ENCODE measurements at places on chromosomes 2 and 18. TPM values are rescaled to one million over a fixed set of nuclear protein-coding genes. Genes with fewer than 3 reads are reported as not detected.

SCN7A gene
- polyA plus RNA-seq: 0.27 TPM

ABCA12 gene
- not detected for polyA plus RNA-seq

RAB10 gene
- 48.3 TPM for polyA plus RNA-seq

GRCh38 chr2:19728125-19728524, 173.7 kb downstream of the TTC32 start:
- no peak overlapping the region for H3K27ac ChIP-seq
- H3K4me3 ChIP-seq: no peak overlapping the region
- no peaks in the 10 kb centered on the region for H3K36me3 ChIP-seq
- no peak for DNase-seq
- H3K4me1 ChIP-seq: no peaks in the 10 kb centered on the region

CD8A gene
- polyA plus RNA-seq: 1.8 TPM

APLF gene
- 0.42 TPM for polyA plus RNA-seq

DNA sequence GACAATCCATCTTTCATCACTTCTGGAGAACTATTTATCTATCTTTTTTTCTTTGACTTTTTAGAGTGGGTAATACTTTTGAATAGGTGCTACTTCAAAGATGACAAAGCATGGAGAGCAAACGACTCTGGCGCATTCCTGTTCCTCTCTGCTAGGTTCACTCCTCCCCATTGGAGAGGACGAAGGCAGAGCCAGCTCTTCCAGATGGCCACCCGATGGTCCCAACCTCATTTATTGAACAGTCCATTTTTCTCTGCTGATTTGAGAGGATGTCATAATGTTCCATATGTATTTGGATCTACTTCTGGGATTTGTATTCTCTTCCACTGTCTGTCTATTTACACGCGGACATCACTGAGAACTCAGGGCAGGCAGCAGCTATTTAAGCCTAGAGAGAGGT, 284.3 kb upstream of the CXCR4 start:
- DNase-seq: no peak
- H3K27me3 ChIP-seq: peaks cover 13% of the 10 kb centered on the region
- no peaks in the 10 kb centered on the region for H3K36me3 ChIP-seq
- no peaks in the 10 kb centered on the region for H3K4me1 ChIP-seq
- H3K27ac ChIP-seq: no peak overlapping the region
- H3K4me3 ChIP-seq: no peak overlapping the region

CHRNG gene
- polyA plus RNA-seq: 0.35 TPM

- no peaks in the 10 kb centered on the region for H3K27me3 ChIP-seq
- no peak overlapping the region for H3K27ac ChIP-seq
These were observed 56.6 kb downstream of the HDAC4 start for GRCh38 chr2:239343946-239344856.

SPIRE1 gene
- 1.9 TPM for polyA plus RNA-seq

DNA sequence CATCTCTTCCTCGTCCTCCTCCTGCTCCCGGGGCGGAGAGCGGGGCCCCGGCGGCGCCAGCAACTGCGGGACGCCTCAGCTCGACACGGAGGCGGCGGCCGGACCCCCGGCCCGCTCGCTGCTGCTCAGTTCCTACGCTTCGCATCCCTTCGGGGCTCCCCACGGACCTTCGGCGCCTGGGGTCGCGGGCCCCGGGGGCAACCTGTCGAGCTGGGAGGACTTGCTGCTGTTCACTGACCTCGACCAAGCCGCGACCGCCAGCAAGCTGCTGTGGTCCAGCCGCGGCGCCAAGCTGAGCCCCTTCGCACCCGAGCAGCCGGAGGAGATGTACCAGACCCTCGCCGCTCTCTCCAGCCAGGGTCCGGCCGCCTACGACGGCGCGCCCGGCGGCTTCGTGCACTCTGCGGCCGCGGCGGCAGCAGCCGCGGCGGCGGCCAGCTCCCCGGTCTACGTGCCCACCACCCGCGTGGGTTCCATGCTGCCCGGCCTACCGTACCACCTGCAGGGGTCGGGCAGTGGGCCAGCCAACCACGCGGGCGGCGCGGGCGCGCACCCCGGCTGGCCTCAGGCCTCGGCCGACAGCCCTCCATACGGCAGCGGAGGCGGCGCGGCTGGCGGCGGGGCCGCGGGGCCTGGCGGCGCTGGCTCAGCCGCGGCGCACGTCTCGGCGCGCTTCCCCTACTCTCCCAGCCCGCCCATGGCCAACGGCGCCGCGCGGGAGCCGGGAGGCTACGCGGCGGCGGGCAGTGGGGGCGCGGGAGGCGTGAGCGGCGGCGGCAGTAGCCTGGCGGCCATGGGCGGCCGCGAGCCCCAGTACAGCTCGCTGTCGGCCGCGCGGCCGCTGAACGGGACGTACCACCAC, 2.1 kb downstream of the GATA6 start:
- DNase-seq: no peak
- peak overlapping the region; percentile 94 for H3K4me3 ChIP-seq

DNA sequence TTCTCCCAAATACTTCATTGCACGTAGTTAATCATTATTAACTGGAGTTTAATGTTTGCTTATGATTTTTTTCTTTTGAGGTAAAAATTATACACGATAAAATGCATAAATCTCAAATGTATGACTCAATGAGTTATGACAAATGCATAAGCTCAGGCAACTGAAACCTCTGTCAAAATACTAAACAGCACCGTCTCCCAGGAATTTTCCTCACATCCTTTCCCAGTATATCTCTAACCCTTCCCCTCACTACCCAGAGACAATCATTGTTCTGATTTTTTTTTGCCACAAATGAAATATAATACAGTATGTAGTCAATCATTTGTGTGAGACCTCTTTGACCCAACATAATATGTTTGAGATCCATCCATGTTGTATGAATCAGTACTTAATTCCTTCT, 606.5 kb downstream of the CPS1 start:
- no peaks in the 10 kb centered on the region for H3K4me1 ChIP-seq
- no peak overlapping the region for H3K4me3 ChIP-seq
- H3K36me3 ChIP-seq: no peaks in the 10 kb centered on the region
- DNase-seq: no peak

GRCh38 chr18:25310045-25310444, 41.9 kb downstream of the ZNF521 start:
- no peaks in the 10 kb centered on the region for H3K36me3 ChIP-seq
- no peak overlapping the region for H3K27ac ChIP-seq
- no peaks in the 10 kb centered on the region for H3K27me3 ChIP-seq
- H3K4me1 ChIP-seq: no peaks in the 10 kb centered on the region
- DNase-seq: no peak
- no peak overlapping the region for H3K4me3 ChIP-seq

- no peak overlapping the region for H3K27ac ChIP-seq
- peak; percentile 60 for DNase-seq
- H3K4me3 ChIP-seq: no peak overlapping the region
- H3K36me3 ChIP-seq: no peaks in the 10 kb centered on the region
These were observed 87.3 kb downstream of the ACAA2 start for GRCh38 chr18:49725809-49726674.

DNA sequence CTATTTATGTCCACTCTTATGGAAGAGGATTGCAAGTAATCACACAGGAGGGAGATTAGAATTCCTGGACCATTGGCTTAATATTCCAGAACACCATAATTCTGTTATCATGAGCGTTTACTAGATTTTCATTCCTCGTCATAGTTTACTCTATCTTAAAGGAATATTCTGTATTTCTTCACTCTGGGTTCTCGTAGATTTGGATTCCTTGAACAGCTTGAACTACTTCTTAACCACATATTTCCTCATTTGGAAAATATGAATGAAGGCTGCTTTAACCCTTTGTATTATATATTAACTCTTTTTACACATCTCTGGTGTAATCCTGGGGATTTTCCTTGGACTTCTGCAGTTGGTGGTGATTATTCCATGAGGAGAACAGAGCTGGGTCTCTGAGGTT, 46.3 kb upstream of the CCBE1 start:
- H3K4me3 ChIP-seq: no peak overlapping the region
- H3K36me3 ChIP-seq: no peaks in the 10 kb centered on the region
- H3K27ac ChIP-seq: no peak overlapping the region

GRCh38 chr18:49645841-49646351, 84.0 kb downstream of the LIPG start:
- no peaks in the 10 kb centered on the region for H3K27me3 ChIP-seq
- no peak overlapping the region for H3K27ac ChIP-seq
- no peak overlapping the region for H3K4me3 ChIP-seq

GRCh38 chr18:9638886-9639285, 24.5 kb upstream of the PPP4R1 start:
- no peaks in the 10 kb centered on the region for H3K4me1 ChIP-seq
- H3K36me3 ChIP-seq: no peaks in the 10 kb centered on the region
- H3K4me3 ChIP-seq: no peak overlapping the region
- DNase-seq: no peak
- H3K27me3 ChIP-seq: no peaks in the 10 kb centered on the region

- no peaks in the 10 kb centered on the region for H3K4me1 ChIP-seq
- H3K4me3 ChIP-seq: no peak overlapping the region
- no peak for DNase-seq
- peaks cover 22% of the 10 kb centered on the region for H3K36me3 ChIP-seq
- no peaks in the 10 kb centered on the region for H3K27me3 ChIP-seq
These were observed 102.8 kb upstream of the TFCP2L1 start for GRCh38 chr2:121387591-121388325.

EHD3 gene
- 2.7 TPM for polyA plus RNA-seq

EN1 gene
- not detected for polyA plus RNA-seq

DNA sequence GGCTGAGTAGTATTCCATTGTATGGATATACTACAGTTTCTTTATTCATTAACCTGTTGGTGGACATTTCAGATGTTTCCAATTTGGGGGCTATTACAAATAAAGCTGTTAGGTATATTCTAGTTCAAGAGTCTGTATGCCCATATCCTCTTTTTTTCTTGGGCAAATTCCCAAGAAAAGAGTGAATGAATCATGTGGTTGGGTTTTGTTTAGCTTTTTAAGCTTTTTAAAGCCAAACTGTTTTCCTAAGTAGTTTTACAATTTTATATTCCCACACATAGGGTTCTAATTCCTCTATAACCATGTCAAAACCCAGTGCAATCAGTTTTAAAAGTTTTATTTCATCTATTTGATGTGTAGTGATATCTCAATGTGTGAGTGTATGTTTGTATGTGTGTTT, 44.9 kb upstream of the BAZ2B start:
- DNase-seq: no peak
- H3K4me3 ChIP-seq: no peak overlapping the region
- H3K4me1 ChIP-seq: no peaks in the 10 kb centered on the region
- H3K36me3 ChIP-seq: no peaks in the 10 kb centered on the region

- no peaks in the 10 kb centered on the region for H3K27me3 ChIP-seq
- no peak for DNase-seq
- no peak overlapping the region for H3K4me3 ChIP-seq
- H3K4me1 ChIP-seq: no peaks in the 10 kb centered on the region
These were observed 5.2 kb upstream of the PDE1A start for GRCh38 chr2:182432051-182432450.

DNA sequence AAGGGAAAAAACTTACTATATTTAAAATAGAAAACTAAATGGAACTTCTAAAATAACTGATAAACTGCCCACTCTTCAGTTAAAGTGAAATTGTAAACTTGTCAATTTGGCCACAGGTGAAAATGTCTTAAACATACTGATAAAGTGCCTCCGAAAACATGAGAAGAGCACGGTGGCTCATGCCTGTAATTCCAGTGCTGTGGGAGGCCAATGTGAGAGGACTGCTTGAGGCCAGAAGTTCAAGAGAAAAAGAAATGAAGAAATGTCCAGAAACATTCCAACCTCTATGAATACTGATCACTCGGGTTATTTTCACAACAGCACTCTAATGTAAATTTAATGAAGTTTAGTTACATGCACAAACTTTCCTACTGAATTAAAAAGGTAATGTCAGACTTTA, 63.4 kb upstream of the DNER start:
- H3K36me3 ChIP-seq: peaks cover 7% of the 10 kb centered on the region
- H3K4me1 ChIP-seq: no peaks in the 10 kb centered on the region

- no peaks in the 10 kb centered on the region for H3K36me3 ChIP-seq
- no peaks in the 10 kb centered on the region for H3K4me1 ChIP-seq
- H3K27me3 ChIP-seq: no peaks in the 10 kb centered on the region
- no peak overlapping the region for H3K4me3 ChIP-seq
- no peak for DNase-seq
These were observed 93.3 kb downstream of the COL5A2 start for GRCh38 chr2:189086250-189086649.

DNA sequence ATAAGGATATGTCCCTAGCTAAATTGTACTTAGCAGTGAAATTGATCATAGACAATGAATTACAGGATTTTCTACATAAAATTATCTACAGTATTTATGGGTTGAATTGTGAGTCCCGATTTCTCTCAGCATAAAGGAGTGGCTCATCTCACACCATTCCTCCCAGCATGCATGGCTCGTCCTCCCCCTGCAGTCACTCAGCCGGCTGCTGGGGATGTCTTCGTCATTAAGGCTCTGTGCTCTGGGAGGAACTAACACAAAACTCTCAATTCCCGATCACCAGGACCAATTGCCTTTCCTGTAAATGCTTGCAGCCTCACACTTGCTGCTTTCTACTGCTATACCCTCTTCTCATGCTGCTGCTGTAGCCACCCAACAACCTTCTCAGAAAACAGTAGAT, 75.9 kb downstream of the TXNL1 start:
- no peaks in the 10 kb centered on the region for H3K36me3 ChIP-seq
- no peak overlapping the region for H3K4me3 ChIP-seq
- no peaks in the 10 kb centered on the region for H3K27me3 ChIP-seq
- no peak overlapping the region for H3K27ac ChIP-seq

GRCh38 chr2:120463527-120463926, 117.6 kb downstream of the INHBB start:
- H3K36me3 ChIP-seq: no peaks in the 10 kb centered on the region
- H3K27ac ChIP-seq: no peak overlapping the region

CCBE1 gene
- 0.54 TPM for polyA plus RNA-seq

All from small intestine (tissue), 16 donors.